ENCODE measurements at places on chromosomes 7 and 10.

- peak; percentile 34 for DNase-seq
These were observed 249.2 kb downstream of the SFMBT2 start for GRCh38 chr10:7161484-7162250.

- no peak for DNase-seq
These were observed 211.2 kb downstream of the C7orf25 start for GRCh38 chr7:42700406-42701327.

- peak; percentile 65 for DNase-seq
These were observed 52.8 kb downstream of the ARHGAP22 start for GRCh38 chr10:48551861-48552591.

DNA sequence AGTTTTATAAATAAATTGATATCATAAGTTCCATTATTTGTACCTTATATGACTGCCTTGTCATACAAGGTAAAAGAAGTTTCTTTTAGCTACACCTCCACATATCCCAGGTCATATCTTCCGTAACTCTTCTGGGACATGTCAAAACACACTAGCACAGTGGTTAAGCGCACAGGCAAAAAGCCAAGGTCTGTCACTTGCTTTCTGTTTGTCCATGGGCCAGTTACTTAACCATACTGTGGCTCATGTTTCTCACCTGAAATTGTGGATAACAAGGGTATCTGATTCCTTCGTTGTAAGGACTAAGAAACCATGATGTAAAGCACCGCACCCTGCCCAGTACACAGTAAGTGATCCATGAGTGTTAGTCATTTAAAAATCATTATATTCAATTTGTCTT is 56.2 kb downstream of the SEMA3D start:
- no peak for DNase-seq

GRCh38 chr10:89915968-89916367 is 214.6 kb downstream of the KIF20B start:
- DNase-seq: no peak

DNA sequence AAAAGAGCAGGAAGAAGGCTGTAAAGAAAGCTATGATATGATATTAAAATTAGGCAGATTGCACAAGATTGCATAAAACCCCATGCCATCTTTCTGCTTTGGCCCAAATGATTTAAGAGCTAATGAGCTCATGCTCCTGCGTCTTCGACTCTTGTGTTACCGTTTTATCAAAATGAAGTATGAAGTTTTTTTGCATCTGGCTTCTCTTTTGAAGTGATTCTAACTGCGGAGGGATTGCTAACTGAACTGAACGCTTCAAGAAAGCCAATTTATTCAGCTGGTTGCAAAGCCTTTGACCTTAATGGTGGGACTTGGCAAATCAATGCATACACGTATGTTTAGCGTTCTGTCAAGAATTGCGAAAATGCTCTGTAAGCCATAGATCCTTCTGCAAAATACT is 282.9 kb downstream of the TWIST1 start:
- DNase-seq: no peak

GRCh38 chr10:16195894-16196293 is 240.9 kb upstream of the PTER start:
- DNase-seq: no peak

- no peak for DNase-seq
These were observed 126.2 kb upstream of the NRP1 start for GRCh38 chr10:33460505-33461294.

DNA sequence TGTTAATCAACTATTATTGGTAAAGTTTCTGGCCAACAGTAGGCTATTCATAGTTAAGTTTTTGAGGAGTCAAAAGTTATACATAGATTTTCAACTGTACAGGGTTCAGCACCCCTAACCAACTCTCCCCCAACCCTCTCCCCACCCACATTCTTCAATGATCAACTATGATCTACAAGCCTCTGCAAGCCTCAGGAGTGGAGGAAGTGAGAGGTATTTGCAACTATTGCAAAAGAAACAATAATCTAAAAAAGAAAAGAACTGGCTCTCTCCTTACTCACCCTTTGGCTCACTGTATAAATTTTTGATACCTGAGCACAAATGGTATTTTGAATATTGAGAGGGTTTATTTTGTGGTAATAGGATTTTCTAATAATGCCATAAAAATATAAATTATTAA is 179.8 kb downstream of the IPMK start:
- DNase-seq: no peak

- no peak for DNase-seq
These were observed 233.6 kb upstream of the BMPER start for GRCh38 chr7:33671531-33672262.

DNA sequence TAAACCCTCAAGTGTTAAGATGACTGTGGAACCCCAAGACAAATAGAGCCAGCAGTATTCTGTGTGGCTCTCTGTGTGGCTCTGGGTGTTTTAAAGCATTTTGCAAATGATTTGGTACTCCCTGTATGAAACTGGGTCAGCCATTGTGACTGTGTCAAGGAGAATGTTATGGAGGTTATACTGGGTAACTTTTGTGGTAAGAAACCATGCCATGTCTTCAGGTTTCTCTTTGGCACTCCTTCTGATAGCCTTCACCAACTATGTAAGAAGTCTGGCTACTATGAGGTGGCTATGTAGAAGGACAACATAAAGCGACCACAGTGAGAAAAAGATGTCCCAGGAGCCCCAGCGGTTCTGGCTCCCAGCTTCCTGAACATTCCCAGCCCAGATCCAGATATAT is 226.6 kb upstream of the RHOBTB1 start:
- no peak for DNase-seq

DNA sequence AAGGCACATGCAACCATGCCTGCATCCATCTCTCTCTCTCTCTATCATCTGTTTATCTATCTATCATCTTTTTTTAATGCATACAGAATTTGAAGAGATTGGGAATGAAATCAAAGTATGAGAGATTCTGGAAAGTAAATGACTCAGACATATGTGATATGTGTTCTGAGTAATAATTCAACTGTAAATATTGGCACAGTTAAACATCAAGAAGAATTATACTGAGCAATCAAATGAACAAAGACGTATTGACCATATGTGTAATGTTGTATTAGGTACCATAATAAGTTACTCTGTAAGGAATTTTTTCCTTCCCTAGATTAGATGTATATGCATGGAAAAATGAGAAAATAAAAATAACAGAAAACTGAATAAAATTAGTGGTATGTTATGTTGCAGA is 108.3 kb downstream of the SUGCT start:
- no peak for DNase-seq

DNA sequence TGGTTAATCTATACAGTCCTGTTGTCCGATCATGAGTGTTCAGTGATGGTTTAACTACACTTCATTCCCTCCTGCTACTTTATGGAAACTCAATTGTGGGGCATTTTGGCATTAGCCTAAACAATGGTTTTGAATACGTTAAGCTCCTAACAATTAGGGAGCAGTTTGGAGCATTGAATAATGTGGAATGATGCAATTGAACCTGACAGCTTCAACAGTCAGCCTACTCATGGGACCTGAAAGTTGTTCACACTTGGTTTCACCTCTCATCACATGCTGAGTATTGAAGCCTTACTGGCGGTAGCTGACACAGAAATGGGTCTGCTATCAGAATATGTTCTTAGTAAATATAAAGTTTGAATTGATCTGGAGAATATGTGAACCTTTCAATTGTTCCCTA is 186.1 kb downstream of the MLLT10 start:
- DNase-seq: no peak

- DNase-seq: no peak
These were observed 22.3 kb downstream of the ZNF503 start for GRCh38 chr10:75379212-75379724.

GRCh38 chr7:66050337-66050957 is 25.2 kb upstream of the ASL start:
- DNase-seq: no peak
